ENCODE measurements at places on chromosomes 6 and 20.

- no peak for DNase-seq
These were observed 8.9 kb downstream of the RWDD1 start for GRCh38 chr6:116580198-116580597.

DNA sequence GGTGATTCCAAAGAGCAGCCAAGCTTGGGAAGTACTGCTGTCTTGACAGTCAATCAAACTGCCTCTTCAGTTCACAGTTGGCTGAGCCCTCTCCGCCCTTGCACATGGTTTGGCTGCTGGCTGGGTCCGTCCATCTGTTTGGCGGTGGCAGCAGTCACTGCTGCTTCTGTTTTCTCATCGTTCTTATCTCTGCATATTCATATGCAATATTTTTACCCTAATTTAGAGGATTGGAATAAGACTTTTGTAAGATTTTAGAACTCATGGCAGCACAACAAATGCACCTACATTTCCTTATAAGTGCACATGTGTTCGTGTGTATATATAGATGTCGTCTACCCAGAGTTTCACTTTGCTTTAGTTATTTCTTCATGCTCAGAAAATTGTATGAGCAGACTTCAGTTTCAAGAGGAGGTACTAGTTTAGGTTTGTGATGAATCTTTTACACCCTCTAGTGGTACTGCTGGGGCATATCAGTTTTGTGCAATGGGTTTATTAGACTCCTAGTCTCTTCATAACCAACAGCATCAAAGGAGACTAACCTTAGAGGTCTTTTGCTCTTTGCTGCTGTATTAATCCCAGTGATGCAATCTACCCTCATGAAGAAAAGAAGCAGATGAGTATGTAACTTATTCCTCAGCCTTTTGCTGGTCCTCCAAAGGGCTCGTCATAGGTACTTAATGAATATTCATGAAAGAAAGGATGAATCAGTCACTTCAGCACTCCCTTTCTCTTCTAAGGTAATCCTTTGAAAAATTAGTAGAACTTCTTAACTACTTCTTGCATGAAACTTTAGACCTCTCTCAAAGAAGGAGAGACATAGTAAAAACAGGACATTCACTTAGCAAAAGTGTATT lies 44.3 kb downstream of the KHDC1L start:
- no peak for DNase-seq

DNA sequence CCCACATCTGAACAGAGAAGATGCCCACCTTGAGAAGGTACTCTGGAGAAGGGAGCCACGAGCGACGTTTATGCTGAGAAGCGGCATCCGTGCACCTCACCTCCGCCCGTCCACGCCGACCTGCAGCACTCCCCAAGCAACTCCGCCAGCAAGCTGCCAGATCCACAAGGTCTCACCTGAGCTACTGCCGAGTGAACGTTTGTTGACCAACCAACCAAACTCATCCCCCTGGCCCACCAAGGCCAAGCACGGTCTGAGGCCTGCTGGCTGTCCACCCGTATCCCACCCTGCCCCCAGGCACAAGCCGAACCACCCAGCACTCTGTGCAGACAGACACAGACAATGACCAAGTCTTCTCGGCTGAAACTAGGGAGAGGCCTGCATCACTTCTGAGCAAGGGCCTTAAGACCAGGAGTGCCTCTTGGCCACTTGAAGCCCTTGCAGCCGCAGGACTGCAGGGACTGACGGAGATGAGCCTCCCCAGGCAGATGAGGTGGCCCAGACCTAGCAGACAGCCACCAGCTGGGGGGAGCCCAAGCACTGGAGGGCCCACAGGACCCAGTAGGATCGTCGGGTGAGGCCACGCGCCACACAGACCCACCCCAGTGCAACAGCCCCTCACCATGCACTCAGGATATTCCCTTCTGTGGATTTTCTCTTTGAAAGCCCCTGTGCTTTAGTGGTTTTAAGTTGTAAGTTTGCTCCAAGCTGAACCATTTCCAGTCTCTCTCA lies 12.1 kb downstream of the TAF4 start:
- DNase-seq: no peak

GRCh38 chr6:46329568-46329967 lies 158.8 kb upstream of the ENPP5 start:
- no peak for DNase-seq

- DNase-seq: no peak
These were observed 117.5 kb downstream of the PLCB4 start for GRCh38 chr20:9186396-9186795.

GRCh38 chr6:134177753-134178160 lies 125.3 kb upstream of the SLC2A12 start:
- DNase-seq: no peak

- DNase-seq: no peak
These were observed 187.8 kb upstream of the PRDM1 start for GRCh38 chr6:105898286-105898685.

GRCh38 chr6:89368107-89368506 lies 15.6 kb upstream of the UBE2J1 start:
- DNase-seq: peak; percentile 35

DNA sequence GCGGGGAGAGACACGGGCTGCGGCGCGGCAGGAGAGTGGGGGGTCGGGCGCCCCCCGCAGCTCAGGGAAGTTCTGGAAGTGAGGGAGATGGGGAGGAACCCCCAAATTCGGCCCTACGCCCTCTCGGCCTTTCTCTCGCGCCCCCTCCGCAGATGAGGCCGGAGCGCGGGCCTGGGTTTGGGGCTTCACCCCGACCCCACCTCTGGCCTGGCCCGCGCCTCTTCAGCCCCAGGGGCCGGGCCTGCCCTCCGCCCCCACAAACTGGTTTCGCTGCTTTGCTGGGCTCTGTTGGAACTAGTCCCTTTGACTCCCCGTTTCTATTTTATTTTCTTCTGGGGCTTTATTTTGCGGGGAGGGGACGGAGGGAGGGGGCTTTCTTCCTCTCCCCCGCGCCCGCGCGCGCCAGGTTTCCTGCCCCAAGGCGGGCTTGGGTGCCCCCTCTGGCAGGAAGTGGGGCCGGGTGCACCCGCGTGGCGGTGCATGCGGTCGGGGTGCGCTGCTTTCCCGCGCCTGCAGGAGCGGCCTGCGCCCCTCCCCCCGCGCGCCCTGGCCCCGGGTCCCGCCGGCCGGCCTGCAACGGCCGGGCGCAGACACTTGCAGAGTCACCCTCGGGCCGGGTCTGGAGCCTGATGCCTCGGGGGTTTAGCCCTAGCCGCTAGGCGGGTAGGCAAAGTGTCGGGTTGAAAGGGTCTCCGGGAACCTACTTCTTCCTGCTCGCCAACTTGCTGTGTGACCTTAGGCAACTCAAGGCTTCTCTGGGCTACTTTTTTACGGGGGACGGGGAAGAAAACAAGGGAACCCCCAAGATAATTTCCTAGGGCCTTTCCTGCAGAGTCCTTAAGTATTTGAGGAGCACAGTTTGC lies 1.3 kb downstream of the HMGA1 start:
- no peak for DNase-seq

DNA sequence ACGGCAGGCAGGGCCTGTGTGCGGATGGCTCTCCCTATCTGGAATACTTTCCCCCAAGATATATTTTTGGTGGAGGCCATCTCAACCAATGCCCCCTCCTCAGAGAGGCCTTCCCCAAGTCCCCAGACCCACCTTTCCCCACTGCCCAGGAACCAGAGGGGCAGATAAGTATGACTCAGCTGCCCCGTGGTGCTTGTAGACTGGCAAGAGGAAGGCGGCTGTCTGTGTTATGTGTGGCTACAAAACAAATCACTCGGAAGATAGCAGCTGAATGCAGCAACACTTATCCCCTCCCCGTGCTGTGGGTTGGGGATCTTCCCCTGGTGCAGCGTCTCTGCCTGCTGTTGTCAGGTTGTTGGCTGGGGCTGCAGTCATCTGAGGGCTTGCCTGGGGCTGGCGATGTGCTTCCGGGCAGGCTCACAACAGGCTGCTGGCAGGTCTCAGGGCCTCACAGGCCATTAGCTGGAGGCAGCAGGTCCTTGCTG lies 7.1 kb downstream of the NPEPL1 start:
- no peak for DNase-seq

DNA sequence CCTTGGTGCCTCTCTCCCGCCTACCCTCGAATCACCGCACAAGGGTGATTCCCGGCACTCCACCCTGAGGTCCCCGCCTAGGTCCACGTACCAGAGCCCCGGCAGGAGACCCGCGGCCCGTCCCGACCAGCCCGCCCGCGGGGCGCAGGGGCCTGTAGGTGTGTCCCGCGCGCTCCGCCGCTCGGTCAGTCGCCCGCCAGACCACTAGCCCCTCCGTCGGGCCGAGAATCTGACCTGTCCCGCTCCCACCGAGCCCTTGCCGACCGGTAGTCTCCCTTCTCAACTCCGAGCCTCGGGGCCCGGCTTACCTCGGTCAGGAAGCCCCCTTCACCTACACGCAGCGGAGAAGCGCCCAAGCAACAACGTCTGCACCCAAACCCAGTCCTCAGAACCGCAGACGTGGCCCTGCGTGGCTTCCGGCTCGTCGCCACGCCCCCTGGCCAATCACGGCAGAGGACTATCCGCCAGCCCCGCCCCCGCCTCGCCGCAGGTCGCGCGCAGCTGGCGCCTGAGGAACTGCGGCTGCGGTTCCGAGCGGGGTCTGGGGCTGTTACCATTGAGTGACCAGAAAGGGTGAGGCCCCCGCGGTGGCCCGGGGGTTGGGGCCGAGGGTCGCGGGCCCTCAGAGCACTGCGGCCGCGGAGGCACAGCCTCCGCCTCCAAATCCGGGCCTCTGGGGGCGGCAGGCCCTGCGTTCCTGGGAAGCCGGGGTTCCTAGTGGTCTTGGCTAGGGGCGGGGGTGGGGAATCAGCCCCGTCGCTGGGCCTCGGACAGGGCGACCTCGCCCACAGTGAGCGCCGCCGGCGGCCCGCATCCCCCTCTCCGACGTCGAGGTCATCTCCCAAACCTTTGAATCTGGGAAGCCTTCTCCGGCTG lies at the start of the genes PGM3 and RWDD2A:
TSS of gene PGM3 (minus strand) at position 395 of the 876 bp plus-strand sequence. CDS start 2,253 bp downstream, outside the sequence.
TSS of gene RWDD2A (plus strand) at position 487 of the 876 bp plus-strand sequence. CDS start 1,095 bp downstream, outside the sequence.
- peak; percentile 87 for DNase-seq

- no peak for DNase-seq
These were observed 88.9 kb downstream of the PERP start for GRCh38 chr6:138018297-138018696.

- DNase-seq: no peak
These were observed 2.4 kb downstream of the DYNLT1 start for GRCh38 chr6:158642097-158642601.

- no peak for DNase-seq
These were observed 220.7 kb upstream of the THBS2 start for GRCh38 chr6:169474362-169474761.

All from stimulated activated CD8-positive, alpha-beta memory T cell treated with anti-CD3 and anti-CD28 coated beads, Interleukin-7, amount 100 ng/mL, for 4 hours (primary cell).